ENCODE measurements at places on chromosomes 6 and 20.
A peak's percentile ranks its signal among the peaks of the same experiment; 100 is the strongest.

DNA sequence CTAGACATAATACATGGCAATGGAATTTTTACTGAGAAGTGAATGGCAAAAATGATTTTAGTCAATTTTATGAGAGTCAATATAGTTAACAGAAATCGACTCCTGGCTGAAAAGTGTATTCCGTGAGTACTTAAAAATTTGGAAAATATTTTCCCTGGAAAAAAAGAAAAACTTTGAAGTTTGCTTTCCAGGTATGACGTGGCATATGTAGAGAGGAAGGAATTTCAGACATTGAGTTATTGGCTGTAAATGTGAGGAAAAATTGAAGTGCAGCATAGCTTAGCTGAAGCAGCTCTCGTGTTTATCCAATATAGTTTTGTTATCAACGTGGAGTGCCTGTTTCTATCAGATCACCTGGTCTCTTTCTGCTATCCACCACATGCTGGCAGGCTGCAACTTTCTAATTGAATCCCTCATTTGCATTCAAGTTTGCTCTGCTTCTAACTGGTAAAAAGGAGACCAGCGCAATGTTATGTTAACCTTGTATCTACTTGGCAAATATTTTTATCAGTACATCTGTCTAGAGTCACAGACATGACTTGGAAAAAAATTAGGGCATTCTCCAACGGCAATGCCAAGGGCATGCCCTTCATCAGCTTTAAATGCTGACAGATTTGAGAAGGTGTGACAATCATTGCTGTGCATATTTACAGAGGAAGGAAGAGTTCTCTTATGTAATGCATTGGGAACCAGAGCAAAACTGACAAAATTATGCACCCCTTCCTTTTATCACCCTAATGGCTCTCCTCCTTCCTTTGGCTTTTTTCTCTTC, 1102.8 kb upstream of the FLRT3 start:
- DNase-seq = no peak

DNA sequence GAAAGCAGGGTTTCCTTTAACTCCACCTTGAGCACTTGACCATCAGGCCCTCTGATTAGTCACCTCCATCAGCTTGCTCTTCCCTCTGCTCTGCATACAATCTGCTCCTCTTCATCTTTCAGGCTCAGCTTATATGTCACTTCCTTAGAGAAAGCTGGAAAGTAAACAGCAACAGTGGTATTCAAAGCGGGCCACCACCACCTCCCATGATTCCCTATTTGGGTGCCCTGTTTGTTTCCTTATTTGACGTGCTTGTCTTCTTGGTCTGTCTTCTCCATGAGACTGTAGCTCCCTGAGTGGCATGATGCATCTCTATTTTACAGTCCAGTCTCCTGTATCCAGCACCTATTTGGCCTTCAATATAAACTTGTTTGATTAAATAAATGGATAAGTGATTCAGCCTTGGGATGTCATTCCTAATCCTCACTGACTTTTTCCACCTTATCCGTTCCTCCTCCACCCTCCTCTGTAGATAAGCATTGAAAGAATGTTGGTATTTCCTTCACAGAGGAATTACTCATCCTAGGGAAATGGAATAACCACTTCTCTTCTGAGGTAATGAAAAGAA, 102.8 kb upstream of the SGK1 start:
- DNase-seq = no peak

DNA sequence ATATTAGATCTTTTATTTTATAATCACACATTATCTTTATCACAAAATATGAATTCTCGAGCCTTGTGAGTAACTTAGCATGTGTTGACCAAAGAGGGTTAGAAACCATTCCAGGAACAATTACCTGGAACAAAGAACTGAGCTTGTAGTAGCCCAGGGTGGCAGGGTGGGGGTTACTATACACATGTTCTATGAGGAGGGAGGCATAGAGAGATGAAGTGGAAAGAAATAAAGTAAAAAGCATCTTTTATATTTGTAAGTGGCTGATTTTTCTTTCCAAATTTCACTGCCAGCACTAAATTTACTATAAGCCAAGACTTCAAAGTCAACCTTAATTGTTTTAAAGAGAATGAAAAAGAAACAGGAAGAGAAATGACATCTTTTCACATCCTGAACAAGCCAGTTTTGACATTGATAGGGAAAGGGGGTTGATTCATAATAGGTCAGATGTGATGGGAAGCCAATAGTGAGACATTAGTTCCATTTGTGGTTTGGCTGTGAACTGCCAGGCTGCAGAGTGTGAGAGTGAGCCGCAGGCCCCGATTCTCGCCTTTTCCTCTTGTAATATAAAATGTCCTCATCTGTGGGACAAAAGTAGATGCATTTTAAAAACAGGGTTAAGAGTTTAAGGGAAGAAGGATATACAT, 52.7 kb upstream of the MYB start:
- DNase-seq = peak; percentile 80

GRCh38 chr20:2483504-2483903, 12.9 kb upstream of the SNRPB start:
- no peak for DNase-seq

- DNase-seq = no peak
Measured at GRCh38 chr6:164756142-164756541, 553.3 kb downstream of the C6orf118 start.

DNA sequence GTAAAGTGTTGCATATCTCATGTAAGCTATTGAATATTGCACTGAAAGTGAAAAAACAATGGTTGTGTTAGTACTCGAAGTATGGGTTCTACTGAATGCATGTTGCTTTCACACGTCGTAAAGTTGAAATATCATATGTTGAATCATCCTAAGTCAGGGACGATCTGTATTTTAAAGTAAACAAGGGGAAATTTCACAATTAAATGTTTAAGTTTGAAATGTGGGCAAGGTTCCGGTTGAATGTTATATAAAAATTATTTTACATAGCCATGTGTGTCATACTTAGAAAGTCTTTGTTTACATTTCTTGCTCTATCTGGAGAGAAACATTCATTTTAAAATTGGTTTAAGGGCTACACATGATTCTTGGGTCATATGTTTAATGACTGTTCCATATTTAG, 76.8 kb downstream of the AKAP7 start:
- DNase-seq = no peak

DNA sequence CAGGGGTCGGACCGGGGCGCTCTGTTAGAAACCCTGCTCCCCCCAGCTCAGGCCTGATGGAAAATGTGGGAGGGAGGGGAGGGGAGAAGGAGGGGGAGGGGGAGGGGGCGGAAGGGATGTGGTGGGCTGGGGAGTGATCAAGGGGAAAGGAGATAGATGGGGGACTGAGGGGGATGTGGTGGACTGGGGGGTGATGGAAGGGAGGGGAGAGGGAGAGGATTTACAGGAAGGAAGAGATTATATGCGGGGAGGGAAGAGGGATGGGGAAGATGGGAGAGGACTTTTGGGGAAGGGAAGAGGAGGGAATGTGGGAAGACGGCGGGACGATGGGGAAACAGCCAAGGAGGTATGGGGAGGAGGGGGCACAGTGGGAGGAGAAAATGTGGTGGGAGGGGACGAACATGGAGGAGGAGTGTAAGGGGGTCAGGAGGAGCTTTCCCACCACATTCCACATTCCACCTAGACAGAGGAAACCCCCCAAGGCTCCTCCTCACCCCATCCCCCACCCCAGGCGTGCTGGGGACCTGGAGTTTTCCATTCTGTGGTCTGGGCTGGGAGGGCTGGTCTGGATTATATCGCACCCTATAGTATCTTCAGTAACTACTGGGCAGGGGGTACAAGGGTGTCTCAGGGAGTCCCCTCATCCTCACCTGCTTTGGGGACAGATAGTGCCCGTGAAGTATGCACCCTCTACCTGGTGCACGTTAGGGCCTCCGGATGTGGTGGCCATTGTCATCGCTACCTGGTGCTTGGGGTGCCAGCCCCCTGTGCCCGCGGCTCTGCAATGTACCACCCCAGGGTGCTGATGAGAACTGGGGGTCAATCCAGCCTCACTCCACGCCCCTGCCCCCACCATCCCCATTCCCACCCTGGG, 578 bp upstream of the PTGIS start:
- no peak for DNase-seq
